Fibroblast of skin of back (primary cell): ENCODE measurements at places on chromosomes 6 and 20.

GRCh38 chr20:58832457-58832856 lies 18.2 kb downstream of the GNAS-AS1 start:
- no peak for DNase-seq

GRCh38 chr6:9553002-9553401 lies 861.9 kb downstream of the TFAP2A start:
- no peak for DNase-seq

DNA sequence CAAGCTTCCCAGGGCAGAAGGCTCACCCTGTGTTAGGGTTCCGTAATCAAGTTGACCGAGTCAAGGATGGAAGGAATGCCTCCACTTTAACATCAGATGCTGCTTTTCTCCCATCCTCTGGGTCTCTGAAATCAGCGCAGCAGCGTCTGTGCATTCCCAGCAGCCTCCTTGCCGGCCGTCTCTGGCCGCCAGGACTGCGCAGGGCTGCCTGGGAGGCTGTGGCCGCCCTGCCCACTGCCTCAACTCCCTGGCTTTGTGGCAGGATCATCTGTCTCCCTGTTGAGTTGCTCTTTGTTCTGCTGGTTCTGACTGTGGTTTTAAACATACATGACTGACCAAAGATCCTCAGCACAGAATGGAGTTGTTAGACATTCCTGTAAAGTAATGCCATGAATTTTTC lies 56.5 kb downstream of the DLL1 start:
- DNase-seq, result no peak

DNA sequence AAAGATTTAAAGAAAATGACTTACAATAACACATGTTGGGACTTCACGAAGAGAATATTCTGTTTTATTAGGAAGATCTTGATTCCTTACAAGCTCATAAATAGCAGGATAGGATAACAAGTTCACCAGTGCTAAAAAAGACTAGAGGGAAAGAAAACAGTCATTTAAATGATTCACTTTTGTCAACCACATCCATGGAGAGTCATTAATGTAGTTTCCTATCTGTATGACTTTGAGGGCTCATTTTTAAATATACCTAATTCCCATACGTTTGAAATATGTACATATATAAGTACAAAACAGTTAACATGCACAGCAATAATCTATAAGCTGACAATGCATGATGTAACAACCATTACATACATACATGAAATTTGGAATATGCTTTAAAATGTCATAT lies 111.1 kb downstream of the TBC1D32 start:
- DNase-seq, result no peak

- no peak for DNase-seq
These were observed 88.5 kb downstream of the PHACTR1 start for GRCh38 chr6:12804952-12805645.

GRCh38 chr6:148263961-148264360 lies 78.7 kb upstream of the SASH1 start:
- DNase-seq, result no peak
